ENCODE measurements at places on chromosomes 12 and 14.

DNA sequence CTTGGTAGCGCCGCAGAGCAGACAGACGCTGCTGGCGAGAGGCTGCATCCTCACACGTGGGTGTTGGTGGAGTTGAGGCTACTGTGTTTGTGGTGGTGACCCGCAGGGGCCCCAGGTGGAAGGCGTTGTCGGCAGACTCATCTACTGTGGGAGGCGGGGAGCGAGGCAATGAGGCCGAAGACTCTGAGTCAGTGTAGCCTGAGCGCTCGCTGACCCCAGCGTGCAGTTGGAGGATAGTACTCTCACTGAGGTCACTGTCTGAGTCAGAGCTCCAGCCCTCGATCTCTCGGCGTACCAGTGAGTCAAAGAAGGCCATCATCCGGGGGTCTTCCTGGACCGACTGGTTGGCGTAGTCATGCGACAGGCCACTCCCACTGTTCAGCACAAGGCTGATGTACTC lies 76.0 kb upstream of the ACTN1 start:
- no peak for DNase-seq

GRCh38 chr12:45849289-45849688 lies 119.8 kb downstream of the ARID2 start:
- DNase-seq = no peak

DNA sequence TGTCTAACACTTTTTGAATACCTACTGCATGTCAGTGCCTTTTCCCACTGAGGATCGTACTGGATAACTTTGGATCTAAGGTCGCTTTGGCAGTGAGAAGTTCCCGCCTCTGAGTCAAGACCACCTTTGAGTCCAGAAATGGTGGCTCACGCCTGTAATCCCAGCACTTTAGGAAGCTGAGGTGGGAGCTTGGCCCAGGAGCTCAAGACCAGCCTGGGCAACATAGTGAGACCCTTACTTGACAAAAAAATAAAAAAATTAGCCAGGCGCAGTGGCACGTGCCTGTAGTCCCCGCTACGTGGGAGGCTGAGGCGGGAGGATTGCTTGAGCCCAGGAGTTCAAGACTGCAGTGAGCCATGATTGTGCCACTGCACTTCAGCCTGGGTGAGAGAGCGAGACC lies 61.1 kb downstream of the CHST11 start:
- DNase-seq = no peak

DNA sequence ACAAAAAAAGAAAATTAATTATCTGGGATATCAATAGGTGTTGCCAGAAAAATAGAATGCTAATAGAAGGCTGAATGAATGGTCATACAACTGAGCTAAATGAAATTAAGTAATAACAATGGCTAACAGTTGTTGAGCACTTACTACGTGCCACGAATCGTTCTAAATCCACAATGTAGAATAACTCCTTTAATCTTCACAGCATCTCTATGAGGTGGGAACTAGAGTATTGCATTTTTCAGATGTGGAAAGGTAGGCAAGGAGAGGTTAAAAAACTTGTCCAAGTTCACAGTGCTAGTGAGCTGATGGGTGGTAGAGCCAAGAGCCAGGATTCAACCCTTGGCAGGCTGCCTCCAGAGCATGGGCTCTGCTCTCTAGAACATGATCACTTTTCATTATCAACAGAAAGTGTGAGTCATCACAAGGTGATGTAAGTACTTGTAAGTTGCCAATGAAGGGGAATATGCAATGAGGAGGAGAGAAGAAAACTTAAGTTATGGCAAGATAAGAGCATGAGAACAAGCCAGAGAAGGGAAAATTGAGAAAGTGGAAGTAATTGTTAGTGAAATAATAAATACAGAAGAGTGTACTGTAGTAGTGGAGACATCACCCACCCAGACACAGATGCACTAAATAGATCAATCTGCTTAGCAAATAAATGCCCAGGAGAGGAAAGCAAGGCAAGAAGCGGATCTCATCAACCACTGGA lies 122.1 kb downstream of the PRKD1 start:
- DNase-seq = peak; percentile 4

DNA sequence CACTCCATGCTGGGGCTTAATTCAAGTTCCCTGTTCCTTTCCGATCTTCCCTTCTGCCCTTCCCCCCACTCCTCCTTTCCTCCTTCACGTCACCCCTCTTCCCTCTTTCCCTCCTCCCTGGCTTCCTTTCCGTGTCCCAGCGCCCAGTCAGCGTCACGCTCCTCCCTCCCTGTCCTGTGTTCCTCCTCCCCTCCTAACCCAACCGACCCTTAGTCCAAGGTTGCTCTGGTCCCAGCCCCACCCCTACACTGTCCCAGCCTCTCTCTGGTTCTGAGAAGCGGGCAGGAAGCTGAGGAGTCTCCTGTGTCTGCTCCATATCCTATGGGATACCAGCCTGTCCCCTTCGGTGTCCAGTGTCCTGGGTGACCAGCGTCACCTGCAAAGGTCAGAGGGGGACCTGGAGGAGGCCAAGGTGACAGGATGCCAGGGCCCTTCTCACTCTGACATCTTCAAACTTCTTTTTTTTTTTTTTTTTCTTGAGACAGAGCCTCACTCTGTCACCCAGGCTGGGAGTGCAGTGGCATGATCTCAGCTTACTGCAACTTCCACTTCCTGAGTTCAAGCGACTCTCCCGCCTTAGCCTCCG lies 56.2 kb upstream of the TSPAN9 start:
- no peak for DNase-seq

GRCh38 chr12:20463913-20464524 lies 95.7 kb downstream of the PDE3A start:
- peak; percentile 15 for DNase-seq

- DNase-seq = no peak
These were observed 19.4 kb upstream of the EIF2B2 start for GRCh38 chr14:74983343-74983742.

DNA sequence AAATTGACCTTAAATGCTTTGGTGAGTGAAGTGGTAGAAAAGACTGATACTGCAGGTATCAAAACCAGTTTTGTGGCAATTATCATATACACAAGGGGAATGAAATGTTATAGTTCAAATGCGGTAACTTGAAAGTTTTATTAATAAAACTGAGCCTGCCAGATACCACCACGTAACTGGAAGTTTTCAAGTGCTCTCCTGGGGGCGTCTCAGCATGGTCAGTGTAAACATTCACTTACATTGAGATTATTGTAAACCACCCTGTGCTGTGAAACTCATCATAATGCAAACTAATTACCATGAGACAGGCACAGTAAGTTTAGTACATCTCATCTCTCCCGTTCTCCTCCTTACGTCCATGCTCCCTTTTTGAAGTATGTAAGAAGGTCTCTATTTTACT lies 280.7 kb upstream of the FAR2 start:
- no peak for DNase-seq

- DNase-seq = peak; percentile 52
These were observed 1.1 kb downstream of the CCDC91 start for GRCh38 chr12:28191051-28192048.

- no peak for DNase-seq
These were observed 27.3 kb downstream of the PSMA6 start for GRCh38 chr14:35319509-35319908.

DNA sequence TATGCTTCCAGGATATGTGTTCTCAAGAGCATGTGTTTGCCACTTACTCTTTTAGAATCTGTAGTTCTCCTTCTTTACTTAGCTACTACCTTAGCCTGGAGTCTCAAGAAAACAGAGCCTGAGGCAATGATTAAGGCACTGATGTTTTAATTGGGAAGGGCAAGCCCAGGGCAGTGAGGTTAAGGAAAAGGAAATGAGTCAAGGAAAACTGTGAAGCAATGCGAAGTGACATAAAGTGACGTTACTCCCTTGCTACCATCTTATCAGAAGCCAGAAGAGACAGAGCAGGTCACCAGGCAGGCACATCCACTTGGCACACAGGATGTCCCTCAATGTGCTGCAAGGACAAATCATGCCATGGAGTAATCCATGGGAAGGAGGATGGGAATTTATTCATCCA lies 11.3 kb upstream of the EML5 start:
- no peak for DNase-seq

DNA sequence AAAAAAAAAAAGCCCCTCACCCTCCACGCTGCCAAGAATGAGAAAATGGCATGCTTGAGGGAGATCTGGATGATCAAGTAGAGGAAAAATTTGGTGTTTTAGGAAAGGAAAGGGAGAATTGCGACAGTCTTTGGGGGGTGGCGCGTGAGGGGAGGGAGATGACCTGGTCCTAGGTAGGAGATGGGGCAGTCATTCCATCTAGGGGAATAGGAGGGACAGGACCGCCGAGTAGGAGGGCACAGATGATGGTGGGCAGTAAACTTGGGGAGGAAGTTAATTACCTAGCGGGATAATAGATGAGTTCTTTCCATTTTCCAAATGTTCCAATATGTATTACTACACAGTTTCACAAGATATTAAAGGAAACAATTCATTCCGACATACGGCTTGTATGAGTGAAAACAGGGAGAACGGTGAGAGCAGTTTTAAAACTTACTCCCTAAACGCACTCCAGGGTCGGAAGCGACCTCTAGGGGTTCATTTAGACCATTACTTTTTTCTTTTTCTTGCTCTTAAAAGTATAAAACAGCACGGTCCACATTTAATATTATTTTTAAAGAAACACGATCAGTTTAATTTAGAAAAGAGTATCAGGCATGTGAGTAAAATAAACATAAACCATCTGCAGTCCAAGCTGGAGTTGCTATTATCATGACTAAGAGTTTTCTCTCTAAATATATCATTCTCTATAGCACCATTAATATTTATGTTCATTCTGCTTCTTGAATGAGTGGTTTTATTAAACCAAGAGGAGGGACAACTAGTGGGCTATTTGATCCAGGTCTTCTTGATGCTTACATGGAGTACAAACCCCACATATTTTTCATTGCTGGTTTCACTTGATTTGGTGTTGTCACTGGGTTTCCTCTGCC lies 3.0 kb upstream of the FNTB start:
- peak; percentile 77 for DNase-seq

DNA sequence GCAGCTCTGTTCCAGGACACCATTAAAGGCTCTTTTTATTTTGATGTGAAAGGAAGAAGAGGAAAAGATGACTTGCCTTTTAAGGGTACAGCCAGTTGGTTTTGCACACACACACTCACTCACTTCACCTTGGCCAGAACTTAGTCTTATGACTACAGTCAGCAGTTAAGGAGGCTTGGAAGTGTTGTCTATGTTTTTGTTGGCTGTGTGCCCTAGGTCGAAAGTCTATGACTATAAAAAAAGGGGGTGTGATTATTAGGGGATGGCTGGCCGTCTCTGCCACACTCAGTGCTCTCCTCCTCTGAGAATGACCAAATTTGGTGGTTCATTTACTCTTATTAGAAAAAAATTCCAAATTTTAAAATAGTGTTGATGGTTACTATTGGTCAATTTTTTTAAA lies 139.5 kb upstream of the OTX2 start:
- no peak for DNase-seq

- DNase-seq = no peak
These were observed 1096.6 kb downstream of the BCL11B start for GRCh38 chr14:98175436-98175835.

DNA sequence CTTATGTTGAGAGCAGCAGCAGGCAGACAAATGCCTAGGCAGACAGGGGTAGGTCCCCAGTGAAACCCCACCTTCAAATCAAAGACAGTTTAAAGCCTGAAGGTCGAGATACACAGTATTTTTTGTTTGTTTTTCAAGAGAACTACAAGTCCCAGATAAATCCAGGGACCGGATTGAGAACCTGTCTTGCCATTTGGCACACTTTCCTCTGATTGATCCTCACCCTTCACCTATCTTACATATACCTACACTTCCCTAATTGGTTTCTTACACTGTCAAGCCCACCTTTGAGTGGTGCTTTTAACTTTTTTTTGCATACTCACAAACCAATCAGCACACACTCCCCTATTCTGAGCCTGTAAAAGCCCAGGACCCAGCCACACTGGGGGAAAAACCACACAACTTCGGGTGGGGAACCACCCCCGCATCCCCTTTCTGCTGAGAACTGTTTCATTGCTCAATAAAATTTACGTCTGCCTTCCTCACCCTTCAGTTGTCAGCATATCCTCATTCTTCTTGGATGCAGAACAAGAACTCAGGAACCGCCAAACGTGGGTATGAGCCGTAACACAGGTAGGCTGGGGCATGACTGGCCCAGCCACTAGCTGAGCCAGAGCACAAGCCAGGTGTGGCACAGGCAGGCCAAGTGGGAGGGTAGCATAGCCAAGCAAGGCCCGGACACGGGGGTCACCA lies 11.1 kb downstream of the DICER1 start:
- DNase-seq = no peak

- no peak for DNase-seq
These were observed 42.9 kb upstream of the VRK1 start for GRCh38 chr14:96754162-96754844.

DNA sequence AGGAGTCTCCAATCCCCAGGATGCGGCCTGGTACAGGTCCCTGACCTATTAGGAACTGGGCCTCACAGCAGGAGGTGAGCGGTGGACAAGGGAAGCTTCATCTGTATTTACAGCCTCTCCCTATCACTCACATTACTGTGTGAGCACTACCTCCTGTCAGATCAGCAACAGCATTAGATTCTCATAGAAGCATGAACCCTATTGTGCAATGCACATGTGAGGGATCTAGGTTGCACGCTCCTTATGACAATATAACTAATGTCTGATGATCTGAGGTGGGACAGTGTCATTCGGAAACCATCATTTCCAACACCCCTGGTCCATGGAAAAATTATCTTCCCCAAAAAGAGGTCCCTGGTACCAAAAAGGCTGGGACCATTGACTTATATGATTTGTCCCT lies 1000.5 kb downstream of the FLRT2 start:
- DNase-seq = no peak

DNA sequence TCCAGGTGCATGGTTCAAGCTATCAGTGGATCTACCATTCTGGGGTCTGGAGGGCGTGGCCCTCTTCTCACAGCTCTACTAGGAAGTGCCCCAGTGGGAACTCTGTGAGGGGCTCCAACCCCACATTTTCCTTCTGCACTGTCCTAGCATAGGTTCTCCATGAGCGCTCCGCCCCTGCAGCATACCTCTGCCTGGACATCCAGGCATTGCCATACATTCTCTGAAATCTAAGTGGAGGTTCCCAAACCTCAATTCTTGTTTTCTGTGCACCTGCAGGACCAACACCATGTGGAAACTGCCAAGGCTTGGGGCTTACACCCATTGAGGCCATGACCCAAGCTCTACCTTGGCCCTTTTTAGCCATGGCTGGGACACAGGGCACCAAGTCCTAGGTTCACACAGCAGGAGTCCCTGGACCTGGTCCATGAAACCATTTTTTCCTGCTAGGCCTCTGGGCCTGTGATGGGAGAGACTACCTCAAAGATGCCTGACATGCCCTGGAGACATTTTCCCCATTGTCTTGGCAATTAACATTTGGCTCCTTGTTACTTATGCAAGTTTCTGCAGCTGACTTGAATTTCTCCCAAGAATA lies 76.8 kb downstream of the CRADD start:
- DNase-seq = no peak

DNA sequence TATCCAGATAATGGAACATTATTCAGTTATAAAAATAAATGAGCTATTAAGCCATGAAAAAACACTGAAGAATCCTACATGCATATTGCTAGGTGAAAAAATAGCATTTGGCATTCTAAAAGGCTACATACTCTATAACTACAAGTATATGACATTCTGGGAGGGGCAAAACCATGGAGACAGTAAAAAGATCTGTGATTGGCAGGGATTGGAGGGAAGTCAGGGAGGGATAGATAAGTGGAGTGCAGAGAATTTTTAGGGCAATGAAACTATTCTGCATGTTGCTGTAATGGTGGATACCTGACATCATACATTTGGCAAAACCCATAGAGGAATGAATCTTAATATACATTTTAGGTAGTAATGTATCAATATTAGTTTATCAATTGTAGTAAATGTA lies 63.1 kb upstream of the SLC38A2 start:
- no peak for DNase-seq
